ENCODE measurements at places on chromosomes 2 and 18.

DNA sequence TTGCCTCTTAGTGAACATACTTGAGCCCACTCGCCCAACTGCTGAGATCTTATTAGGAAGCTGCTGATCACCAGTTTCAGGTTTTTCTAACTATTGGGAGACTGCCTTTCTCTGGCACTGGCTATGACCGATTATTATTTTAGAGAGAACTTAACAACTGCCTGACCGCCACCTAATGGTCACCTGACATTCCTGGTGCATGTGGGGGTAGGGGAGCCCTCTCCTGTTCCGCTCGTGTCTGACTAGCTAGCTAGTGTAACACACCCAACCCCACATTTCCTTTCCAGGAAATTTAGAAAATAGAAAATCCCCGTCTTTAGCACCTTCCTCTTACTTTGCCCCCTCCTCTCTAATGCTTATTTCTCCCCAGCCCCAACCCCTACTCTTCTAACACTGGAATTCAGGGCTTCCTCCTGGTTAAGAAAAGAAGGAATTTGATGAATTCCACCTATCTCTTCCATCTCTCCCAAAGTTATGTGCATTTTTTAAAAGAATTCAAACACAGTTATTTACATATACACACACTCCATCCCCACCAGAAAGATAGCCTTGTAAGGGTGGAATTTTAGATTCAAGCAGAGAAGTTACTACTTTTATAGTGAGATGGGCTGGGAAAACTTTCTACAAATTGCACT, 19.4 kb upstream of the DNER start:
- DNase-seq: no peak

GRCh38 chr2:204972161-204972560, 426.9 kb downstream of the PARD3B start:
- DNase-seq: no peak

- no peak for DNase-seq
These were observed 486.7 kb downstream of the EIPR1 start for GRCh38 chr2:2890901-2891300.

DNA sequence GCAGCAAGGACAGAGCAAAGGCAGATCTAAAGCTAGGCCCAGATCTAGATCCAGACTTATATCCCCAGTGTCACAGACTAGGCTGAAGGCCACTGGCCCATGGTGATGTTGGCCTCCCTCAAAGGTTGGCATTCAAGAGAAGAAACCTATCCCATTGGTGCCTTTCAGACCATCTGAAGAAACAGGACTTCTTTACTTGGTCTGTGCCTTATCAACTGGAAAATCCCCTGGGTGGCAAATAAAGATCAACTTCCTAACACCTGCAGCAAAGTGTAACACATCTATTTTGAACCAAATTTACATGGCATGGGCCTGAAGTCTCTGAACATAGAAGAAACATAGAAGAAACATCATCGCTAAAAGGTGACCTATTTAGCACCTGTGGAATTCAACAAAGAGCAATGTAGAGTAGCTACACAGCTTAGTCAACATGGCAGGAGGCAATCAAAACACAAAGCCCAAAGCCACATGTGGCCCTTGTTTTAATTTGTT, 35.8 kb downstream of the METTL4 start:
- DNase-seq: no peak

DNA sequence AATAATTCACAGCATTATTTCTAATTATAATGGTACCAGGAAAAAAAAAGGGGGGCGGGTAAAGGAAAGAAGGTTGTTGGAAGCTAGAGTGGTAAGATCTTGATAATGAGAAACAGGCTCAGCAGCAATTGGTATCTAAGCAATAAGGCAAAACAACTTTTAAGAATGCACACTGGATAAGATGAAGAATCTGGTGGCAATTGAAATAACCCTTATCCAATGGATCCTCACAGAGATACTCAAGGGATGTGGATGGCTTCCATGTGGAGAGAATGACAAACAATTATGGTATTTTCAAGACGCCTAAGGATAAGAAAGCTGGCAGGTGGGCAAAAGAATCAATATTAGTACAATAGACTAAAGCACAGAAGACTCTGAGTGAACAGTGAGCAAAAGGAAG, 153.6 kb downstream of the UPP2 start:
- no peak for DNase-seq

DNA sequence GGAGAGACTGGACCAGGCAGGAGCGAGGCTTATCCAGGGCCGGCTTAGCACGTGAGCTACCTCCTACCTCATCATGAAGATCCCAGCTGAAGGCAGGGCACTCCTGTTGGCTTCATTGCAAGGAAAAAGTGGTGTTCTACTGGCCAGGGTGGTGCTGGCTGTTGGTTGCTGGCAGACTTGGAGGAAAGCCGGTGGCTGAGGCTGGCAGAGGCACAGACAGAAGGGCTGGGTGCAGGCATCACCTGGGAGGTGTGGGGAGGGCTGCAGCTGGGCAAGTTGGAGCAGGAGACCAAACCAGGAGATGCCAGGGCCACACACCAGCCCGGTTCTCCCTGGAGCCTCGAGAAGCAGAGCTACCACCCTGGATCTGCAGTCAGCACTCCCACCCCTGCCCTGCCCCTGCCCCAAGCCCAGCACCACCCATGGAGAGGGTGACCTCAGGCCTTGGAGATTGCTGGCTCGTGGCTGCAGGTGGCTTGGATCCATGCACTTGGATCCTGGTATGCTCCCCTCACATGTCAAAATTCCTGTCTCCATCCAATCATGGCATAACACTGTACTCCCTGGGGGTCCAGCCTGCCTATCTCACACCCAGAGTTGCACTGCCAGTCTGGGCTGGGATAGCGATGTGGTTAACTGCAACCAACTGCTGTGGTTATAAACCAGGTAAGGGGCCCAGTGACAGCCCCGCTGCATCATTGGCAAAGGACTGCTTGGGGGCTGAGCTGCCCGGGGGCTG, 49.7 kb downstream of the GLI2 start:
- DNase-seq: no peak

- DNase-seq: no peak
These were observed 35.2 kb upstream of the SCN9A start for GRCh38 chr2:166410828-166411472.

- DNase-seq: no peak
These were observed 103.2 kb upstream of the ZFP36L2 start for GRCh38 chr2:43329637-43330036.

DNA sequence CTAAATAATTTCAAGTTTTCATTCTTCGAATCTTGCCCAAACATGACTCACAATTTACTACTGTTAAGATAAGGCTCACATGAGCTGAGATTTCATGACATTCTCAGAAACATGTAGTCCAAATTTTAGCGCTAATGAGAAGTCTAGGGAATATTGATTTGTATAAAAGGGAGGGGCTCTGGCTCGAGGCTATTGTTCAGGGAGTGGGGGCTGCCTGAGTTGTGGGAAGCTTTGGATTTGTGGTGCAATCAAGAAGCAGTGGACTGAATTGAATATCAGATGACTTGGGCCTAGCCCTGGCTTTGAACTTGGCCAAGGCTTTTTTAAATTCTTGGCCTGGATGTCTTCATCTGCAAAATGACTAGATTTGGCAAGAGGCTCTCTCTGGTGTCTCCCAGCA, 674.9 kb upstream of the FANCL start:
- DNase-seq: no peak

GRCh38 chr2:220269367-220269766, 641.9 kb downstream of the SLC4A3 start:
- no peak for DNase-seq

DNA sequence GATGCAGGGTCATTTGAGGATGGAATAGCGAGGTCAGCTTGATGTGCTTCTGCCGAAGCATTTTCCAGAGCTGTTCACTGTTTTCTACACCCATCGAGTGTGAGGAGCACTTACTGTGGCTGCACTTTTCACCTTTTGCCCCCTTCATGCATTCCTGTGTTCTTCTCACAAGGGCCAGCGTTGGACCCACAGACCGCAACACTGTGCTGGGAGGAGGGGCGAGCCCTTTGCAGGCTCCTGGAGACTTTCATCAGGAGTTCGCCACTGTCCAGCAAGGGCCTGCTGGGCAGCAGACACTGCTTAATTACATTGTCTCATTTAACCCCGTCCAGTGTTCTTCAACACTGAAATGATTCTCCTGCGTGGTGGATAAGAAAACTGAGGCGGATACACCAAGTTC, 29.9 kb downstream of the CYP26B1 start:
- no peak for DNase-seq

DNA sequence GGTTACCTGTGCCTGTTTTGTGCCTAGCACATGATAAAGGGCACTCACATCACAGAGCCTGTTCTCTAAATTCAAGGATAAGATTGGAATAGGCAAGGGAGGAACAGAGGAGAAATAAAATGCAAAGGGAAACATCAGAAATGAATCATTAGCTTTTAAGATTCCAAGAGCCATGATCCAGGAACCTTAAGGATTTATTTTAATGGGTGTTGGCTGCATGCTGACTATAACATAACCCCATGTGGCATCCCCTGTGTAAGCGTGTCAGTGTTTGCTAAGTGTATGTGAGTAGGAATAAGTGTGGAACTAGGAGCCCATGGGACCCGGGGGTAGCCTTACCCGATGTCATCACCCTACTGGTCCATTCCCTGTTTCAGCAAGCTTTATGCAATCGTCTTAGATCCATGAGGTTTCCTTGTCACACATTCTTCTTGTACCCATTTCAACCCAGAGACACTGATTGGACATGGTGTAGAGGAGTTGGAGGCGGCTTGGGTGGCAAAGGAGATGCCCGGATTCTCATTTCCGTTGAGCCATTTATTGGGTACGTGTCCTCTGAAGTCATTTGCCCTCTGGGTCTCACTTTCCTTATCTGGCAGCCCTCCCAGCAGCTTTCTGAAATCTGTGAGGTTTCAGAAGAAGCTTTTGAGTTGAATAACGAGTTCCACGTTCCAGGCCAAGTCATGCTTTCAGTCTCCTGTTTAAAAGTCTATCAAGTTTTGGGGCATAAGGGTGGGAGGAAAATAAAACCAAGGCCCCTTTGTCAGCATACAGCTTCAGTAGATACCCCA, 117.0 kb downstream of the MGAT5 start:
- no peak for DNase-seq

GRCh38 chr2:157176602-157177001, 80.9 kb upstream of the GALNT5 start:
- no peak for DNase-seq

DNA sequence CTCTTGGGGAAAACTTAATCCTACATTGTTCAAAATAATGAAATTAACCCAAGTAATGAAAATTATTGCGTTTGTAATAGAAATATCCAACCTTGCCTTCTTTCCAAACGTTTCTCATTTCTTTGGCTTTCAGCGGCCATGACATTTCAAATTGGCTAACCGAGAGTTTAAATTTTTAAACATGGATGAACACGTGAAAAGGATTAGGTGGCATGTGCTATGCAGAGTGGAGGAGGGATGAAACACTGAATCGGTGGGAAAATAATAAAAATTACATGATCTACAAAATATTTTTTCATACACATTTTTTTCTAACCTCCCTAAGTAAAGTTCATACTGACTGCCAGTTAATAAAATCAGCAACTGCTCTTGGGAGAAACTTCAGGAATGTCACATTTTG, 728.4 kb upstream of the PKDCC start:
- DNase-seq: no peak

DNA sequence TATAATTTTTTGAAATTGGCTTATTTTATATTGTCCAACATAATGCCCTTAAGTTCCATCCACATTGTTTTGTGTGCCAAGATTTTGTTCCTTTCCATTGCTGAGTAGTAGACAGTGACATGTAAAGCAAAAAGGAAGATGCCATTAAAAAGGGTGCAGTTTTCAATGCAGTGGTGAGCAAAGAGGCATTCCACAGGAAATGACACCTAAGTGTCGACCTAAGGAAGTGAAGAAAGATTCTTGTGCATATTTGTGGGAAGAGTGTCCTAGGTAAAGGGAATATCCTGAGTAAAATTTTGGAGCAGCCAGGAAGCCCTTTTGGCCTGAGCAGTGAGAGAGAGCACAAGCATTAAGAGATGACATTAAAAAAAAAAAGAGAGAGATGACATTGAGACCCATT, 1099.9 kb downstream of the DPP10 start:
- DNase-seq: no peak

- no peak for DNase-seq
These were observed 82.7 kb upstream of the SLC39A10 start for GRCh38 chr2:195574312-195574711.

DNA sequence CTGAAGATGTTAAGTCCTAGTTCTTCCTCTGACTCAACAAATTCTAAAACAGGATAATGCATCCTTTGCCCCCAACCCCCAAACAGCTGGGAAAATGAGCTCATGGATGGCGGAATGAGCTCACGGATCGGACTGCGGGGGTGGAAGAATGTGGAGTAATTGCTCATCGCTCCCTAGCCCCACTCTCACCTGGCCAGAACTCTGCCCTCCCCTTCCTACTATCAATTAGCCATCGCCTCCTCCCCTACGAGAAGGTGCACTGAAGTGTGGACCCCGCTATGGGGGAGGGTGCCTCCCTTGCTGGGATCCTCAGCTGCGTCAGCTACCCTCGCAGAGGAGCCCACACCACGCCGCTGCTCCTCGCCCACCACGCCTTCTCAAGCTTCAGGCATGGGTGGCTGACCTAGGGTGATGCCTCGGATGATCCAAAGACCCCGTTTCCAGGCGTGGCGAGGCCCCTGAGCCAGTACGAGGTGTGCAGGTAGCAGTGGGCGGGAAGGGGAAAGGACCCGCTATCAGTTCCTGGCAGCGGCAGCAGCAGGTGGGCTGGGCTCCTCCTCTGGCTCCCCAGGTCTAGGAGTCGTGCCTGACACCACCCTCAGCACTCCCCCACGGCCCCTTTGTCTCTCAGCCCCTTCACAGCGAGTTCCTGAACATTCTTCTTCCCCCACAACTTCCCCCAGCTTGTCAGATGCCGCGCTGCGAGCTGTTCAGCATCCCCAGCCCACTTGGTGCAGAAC, 82.1 kb upstream of the POMC start:
- DNase-seq: no peak

DNA sequence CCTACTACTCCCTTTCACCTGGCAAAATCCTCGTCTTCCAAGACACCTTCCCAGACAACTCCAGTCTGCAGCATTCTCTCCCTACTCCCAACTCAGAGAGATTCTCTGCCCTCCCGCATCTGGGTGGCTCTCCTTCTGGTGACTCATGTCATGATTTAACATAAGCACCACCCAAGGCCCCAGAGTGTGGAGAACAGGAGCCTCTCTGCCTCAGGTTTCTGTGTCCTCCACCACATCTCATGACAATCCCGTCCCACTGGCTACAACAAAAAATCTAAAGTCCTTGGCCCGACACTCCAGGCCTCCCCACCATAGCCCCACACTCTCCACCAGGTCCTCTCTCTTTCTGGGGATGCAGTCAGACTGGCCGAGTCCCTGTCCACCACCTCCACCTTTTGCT, 197.1 kb downstream of the BCL11A start:
- DNase-seq: no peak

DNA sequence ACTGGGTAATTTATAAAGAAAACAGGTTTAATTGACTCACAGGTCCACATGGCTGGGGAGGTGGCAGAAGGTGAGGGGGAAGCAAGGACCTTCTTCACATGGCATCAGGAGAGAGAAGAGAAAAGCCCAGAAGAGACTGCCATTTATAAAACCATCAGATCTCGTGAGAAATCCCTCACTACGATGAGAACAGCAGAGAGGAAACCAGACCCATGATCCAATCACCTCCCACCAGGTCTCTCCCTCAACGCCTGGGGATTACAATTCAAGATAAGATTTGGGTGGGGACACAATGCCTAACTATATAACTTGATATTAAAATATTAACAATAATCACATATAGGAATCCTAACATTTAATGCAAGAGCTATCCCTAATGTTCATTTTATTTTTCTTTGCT, 31.8 kb downstream of the MEMO1 start:
- no peak for DNase-seq

- no peak for DNase-seq
These were observed 19.4 kb upstream of the RMND5A start for GRCh38 chr2:86700690-86701089.
